ENCODE measurements at places on chromosomes 16 and 17.

DNA sequence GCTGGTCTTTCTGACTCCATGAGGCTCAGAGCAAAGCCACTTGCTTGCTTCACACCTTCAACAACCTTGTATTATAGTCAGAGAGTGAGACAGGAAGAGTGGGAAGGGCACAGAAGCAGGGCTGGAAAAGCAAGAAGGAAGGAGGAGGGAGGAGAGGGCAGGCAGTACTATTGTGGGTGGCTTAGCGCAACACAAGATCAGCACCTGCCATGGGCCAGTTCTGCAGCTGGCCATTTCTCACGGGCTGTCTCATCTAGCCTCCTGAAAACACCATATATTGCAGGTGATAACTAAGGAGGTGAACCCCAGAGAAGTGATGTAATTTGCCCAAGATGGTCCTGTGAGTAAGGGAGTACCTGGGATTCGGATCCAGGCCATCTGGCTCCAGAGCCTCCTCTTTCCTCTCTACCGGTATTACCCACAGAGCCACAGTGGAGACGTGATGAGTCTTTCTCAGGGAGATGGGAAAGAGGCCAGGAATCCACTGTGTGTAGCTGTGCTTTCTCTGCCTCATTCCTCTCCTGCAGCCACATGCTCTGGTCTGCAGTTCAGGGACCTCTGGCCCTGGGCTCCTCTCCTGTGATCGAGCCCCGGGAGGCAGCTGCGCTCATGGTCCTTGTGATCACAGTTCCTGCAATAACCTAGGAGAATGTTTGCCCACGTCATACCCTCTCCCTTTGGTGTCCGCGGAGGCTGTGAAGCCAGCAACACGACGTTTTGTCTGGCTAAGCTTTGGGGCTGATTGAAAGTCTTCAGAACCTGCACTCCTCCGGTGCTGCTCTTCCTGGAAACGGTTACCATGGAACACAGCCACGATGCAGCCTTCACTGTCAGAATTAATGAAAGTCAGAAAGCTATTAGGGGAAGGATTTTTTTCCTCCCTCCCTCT, 178.1 kb upstream of the CCL2 start:
- no peak for DNase-seq

DNA sequence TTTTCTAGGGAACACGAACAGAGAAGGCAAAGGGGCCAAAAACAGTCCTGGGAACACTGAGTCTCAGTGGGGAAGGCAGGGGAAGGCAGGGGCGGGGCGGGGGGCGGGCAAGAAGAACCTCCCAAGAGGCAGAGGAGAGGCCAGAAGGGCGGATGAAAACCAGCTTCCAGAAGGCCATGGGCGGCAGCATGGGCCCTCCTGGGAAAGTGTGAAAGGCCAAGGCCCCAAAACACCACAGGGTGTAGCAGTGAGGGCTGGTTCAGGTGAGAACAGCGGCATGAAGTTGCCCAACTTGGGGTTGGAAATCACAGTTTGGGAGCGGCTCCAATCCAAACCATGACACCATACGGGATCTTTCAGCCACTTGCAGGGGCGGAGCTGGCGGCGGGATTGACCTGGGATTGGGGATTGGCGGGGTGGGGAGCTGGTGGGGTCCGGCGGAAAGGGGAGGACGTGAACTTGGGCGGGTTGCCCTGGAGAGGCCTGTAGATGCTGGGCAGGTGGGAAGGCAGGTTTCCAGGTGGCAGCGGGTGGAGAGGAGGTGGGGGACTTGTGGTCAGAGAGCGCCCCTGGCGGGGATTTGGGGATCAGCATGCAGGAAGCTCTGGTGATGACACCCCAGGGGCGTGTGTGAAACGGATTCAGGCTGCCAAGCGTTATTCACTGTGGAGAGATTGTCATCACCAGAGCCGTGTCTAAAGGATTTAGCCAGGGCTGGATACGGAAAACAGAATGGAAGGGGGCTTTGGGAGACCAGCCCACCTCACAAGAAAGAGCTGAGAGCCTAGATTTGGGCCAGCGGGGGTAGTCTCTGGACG, 80.9 kb downstream of the ARHGAP23 start:
- peak; percentile 76 for DNase-seq

GRCh38 chr16:1691956-1692355, 13.9 kb downstream of the JPT2 start:
- DNase-seq, result no peak

- no peak for DNase-seq
Measured at GRCh38 chr16:86681031-86681756, 102.8 kb downstream of the FOXL1 start.

- no peak for DNase-seq
Measured at GRCh38 chr16:87740441-87740840, 25.3 kb downstream of the KLHDC4 start.

DNA sequence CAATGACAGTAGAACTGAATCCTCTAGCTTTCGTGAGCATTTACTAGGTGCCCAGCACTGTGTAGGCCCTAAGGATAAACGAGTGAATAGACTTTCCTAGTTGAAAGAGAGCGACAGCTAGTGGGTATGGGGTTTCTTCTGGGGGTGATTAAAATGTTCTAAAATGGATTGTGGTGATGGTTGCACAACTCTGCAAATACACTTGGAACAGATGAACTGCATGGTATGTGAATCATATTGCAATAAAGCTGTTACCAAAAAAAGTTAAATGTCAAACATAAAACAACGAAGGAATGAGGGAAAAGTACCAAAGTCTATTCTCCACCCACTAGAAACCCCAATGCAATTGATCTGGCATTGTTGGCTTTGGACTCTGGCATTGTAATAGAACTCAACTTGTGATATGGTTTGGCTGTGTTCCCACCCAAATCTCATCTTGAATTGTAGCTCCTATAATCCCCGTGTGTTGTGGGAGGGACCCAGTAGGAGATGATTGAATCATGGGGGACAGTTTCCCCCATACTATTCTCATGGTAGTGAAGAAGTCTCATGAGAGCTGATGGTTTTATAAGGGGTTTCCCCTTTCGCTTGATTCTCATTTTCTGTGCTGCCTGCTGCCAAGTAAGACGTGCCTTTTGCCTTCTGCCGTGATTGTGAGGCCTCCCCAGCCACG, 70.5 kb downstream of the MARF1 start:
- DNase-seq, result no peak

GRCh38 chr17:81408049-81408448, 12.8 kb downstream of the BAHCC1 start:
- DNase-seq, result no peak

GRCh38 chr17:81272616-81273015, 22.5 kb downstream of the SLC38A10 start:
- DNase-seq, result no peak

DNA sequence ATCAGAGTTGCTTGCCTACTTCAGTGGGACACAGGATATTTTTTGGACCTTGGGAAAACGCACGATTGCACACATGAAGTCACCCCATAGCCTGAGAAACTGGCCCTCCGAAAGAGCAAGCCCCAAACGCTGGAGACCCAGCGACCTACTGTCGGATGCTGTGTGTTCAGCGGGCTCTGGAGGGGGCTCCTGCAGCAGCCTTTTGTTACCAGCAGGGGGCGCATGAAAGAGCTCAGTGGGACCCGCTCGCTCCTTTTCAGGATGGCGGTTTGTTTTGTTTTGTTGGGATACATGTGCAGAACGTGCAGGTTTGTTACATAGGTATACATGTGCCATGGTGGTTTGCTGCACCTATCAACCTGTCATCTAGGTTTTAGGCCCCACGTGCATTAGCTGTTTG, 28.4 kb downstream of the MYH3 start:
- DNase-seq, result no peak

DNA sequence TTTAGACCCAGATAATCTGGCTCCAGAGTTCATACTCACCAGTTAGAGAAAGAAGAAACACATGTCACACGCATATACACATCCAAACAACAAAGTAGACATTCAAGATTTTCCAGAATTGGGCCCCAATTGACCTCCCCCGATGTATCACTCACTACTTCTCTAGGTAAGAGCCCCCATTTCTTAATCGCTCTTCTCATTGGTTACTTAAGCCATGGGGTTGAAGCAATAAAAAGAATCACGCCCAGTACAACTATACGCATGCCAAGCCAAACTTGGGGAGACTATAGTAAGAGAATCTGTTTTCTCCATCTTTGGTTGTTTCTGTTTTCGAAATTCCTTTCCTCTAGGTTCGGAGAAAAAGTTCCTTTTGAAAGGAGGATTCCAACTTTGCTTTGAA, 565 bp downstream of the DDX52 start:
- no peak for DNase-seq

DNA sequence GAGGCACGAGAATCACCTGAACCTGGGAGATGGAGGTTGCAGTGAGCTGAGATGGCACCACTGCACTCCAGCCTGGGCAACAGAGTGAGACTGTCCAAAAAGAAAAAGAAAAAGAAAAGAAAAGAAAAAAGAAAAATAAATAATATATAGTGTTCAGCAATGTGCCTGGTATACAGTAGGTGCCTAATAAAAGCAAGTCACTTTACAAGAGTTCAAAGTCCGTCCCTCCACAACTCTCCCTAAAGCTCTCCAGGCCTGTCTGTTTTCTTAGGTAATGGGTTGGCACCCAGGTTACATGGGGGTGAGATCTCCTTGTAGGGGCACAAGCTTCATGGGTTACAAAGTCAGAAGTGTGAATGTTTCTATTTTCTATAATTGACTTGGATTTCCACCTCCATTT, 16.6 kb upstream of the ANKRD40CL start:
- no peak for DNase-seq

- DNase-seq, result no peak
Measured at GRCh38 chr17:41907185-41907556, 11.6 kb downstream of the ACLY start.

- no peak for DNase-seq
Measured at GRCh38 chr16:53220585-53220984, 165.8 kb downstream of the CHD9 start.

- DNase-seq, result no peak
Measured at GRCh38 chr17:3777366-3778120, 23.4 kb downstream of the ITGAE start.

DNA sequence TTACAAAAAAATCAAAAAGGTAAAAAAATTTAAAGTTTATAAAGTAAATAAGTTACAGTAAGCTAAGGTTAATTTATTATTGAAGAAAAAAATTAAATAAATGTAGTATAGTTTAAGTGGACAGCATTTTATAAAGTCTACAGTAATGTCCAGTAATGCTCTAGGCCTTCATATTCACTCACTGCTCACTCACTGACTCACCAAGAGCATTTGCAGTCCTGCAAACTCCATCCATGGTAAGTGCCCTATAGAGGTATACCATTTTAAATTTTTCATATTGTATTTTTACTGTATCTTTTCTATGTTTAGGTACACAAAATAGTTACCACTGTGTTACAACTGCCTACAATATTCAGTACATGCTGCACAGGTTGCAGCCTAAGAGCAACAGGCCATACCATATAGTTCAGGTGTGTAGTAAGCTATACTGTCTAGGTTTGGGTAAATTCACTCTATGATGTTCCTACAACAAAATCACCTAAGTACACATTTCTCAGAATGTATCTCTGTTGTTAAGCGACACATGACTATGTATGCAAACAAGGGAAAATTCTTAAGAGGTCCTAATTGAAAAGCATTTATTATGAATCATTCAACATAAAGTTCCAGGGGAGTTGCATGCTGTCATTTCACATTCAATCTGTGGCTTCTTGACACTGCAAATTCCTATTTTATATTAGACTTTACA, 92.3 kb downstream of the SPAG9 start:
- DNase-seq, result no peak

DNA sequence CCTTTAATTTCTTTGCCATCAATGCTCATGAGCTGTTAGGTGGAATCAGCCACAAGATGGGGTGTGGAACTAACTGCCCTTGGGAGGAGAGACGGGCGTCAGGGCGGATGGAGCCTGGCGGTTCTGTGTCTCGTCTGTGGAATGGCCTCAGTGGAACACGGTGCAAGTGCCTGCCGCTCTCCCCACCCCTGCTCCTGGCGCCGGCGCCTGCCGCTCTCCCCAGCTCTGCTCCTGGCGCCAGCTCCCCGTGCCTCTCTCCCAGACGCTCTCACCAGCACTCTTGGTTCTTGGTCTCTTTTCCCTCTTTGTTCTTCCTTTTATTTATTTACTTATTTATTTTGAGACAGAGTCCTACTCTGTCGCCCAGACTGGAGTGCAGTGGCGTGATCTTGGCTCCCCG, 13.2 kb upstream of the RPL13 start:
- DNase-seq, result no peak

- no peak for DNase-seq
Measured at GRCh38 chr17:58535431-58535830, 21.0 kb upstream of the MTMR4 start.

DNA sequence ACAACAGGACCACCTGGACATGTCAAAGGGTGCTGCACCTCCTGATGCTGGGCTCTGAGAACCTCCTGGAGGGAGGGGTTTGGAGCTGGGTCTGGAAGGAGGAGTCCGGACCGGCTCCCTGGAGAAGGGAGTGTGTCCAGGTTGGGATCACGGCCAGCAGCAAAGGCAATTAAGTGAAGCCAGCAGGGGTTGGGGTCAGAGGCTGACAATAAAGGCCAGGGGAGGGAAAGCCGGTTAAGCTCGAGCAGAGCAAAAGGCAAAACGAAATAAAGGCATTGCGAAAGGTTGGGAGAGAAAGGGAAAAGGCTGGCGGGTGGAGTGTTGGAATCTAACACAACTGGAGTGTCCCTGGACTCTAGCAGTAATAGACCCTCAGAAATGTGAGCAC, 992 bp upstream of the CACNG4 start:
- no peak for DNase-seq

Data from stimulated activated CD4-positive, alpha-beta T cell treated with anti-CD3 and anti-CD28 coated beads, Interleukin-4, amount 100 ng/mL, for 48 hours (primary cell).